ENCODE measurements at places on chromosomes 12 and 14. TPM values are rescaled to one million over a fixed set of nuclear protein-coding genes. Genes with fewer than 3 reads are reported as not detected.
A peak's percentile ranks its signal among the peaks of the same experiment; 100 is the strongest.

GPD1 gene
- total RNA-seq = 0.16 TPM

KCNH3 gene
- 0.16 TPM for total RNA-seq

GRCh38 chr12:19006626-19007137 is 122.9 kb upstream of the PLEKHA5 start:
- DNase-seq = no peak
- H3K36me3 ChIP-seq = no peaks in the 10 kb centered on the region
- H3K4me1 ChIP-seq = peaks cover 12% of the 10 kb centered on the region
- no peak overlapping the region for H3K27ac ChIP-seq
- no peaks in the 10 kb centered on the region for H3K27me3 ChIP-seq
- no peak overlapping the region for H3K4me3 ChIP-seq

- DNase-seq = no peak
- H3K27me3 ChIP-seq = no peaks in the 10 kb centered on the region
- H3K4me1 ChIP-seq = peaks cover 39% of the 10 kb centered on the region
Observed at GRCh38 chr12:88035907-88036289, 6.7 kb upstream of the C12orf50 start.

KIF26A gene
- 15.2 TPM for total RNA-seq

DNA sequence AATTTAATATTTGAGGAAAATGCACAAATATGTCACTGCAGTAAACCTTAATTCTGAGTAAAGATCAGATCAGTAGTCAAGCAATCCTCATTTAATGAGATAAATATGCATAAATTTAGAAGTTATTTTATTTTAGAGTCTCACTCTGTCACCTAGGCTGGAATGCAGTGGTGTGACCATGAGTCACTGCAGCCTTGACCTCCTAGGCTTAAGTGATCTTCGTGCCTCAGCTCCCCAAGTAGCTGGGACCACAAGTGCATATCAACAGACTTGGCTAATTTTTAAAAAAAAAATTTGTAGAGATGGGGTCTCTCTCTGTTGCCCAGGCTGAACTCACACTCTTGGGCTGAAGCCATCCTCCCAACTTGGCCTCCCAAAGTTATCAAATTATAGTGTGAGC is 41.3 kb downstream of the LMO3 start:
- no peak for DNase-seq
- no peak overlapping the region for H3K27ac ChIP-seq
- H3K36me3 ChIP-seq = peaks cover 3% of the 10 kb centered on the region
- H3K4me3 ChIP-seq = no peak overlapping the region

GRCh38 chr14:63867933-63868921 is 15.4 kb downstream of the SYNE2 start:
- no peak for DNase-seq
- H3K4me1 ChIP-seq = peaks cover 6% of the 10 kb centered on the region
- H3K4me3 ChIP-seq = no peak overlapping the region
- H3K27me3 ChIP-seq = no peaks in the 10 kb centered on the region
- H3K36me3 ChIP-seq = no peaks in the 10 kb centered on the region
- no peak overlapping the region for H3K27ac ChIP-seq

DNA sequence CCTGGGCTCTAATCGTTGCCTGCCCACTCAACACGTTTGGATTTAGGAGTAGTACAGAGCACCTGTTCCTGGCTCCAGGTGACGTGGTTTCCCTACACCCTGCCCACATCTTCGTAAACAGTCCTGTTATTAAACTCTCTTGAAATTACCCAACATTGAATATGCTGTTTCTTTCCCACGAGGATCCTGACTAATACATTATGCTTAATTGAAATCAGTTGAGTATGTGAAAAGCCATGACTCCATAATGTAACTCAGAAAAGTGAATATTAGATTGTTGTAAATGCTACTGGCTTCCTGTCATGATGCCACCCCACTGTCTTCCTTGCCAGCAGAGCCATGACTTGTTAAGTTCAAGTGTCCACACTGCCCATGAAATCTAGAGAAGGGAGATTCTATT is 21.6 kb downstream of the AK7 start:
- no peaks in the 10 kb centered on the region for H3K27me3 ChIP-seq
- no peak overlapping the region for H3K27ac ChIP-seq
- no peak for DNase-seq
- no peak overlapping the region for H3K4me3 ChIP-seq

GRCh38 chr12:93571925-93572711 is at the start of gene SOCS2:
Gene SOCS2, plus strand, starts transcription at chr12:93572675. Its CDS starts 223 bp downstream, at chr12:93572898.
- peaks cover 50% of the 10 kb centered on the region for H3K4me1 ChIP-seq
- DNase-seq = peak; percentile 51
- H3K27ac ChIP-seq = peak within 1 kb of the TSS; percentile 98
- H3K27me3 ChIP-seq = peaks cover 32% of the 10 kb centered on the region
- H3K4me3 ChIP-seq = peak within 1 kb of the TSS; percentile 94
- H3K36me3 ChIP-seq = peaks cover 10% of the 10 kb centered on the region

- H3K4me1 ChIP-seq = no peaks in the 10 kb centered on the region
- H3K36me3 ChIP-seq = no peaks in the 10 kb centered on the region
- H3K4me3 ChIP-seq = no peak within 1 kb of the TSS
Observed at GRCh38 chr14:95713596-95714371, at the start of gene TCL1A. Gene TCL1A, minus strand, starts transcription at chr14:95714125. Its CDS starts 59 bp downstream, at chr14:95714066.

DNA sequence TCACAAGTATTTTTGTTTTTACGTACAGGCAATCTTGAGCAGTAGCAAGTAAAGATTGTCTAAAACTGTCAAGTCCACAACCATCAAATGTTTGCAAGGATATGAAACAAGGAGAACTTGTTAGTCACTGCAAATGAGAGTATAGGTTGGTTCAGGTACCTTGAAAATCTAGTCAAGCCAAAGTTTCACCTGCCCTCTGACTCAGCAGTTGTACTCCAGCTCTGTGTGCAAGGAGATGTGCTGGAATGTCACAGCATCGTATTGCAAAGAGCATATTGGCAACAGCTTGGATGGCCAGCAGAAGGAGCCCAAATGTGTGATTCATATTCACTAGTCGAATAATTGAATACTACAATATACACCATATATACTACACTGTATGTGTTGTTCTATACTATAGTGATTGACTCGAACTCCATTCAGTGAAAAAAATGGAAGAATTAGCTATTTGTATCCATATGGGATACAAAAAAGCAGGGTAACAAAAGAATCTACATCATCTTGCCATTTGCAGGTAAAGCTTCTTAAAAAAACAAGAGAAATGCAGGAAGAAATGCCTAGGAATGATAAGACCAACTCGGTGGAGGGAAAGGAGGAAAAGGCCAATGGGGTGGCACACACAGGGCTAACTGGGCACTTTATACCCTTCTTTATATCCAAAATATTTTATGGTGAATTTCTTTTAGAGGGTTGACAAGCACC is 44.0 kb downstream of the EID3 start:
- no peaks in the 10 kb centered on the region for H3K27me3 ChIP-seq
- no peak for DNase-seq
- H3K27ac ChIP-seq = no peak overlapping the region
- H3K4me1 ChIP-seq = no peaks in the 10 kb centered on the region

- H3K27me3 ChIP-seq = no peaks in the 10 kb centered on the region
- H3K4me3 ChIP-seq = no peak overlapping the region
- DNase-seq = no peak
- H3K27ac ChIP-seq = no peak overlapping the region
- H3K4me1 ChIP-seq = no peaks in the 10 kb centered on the region
Observed at GRCh38 chr12:120455302-120455701, 9.1 kb downstream of the GATC start.

DNA sequence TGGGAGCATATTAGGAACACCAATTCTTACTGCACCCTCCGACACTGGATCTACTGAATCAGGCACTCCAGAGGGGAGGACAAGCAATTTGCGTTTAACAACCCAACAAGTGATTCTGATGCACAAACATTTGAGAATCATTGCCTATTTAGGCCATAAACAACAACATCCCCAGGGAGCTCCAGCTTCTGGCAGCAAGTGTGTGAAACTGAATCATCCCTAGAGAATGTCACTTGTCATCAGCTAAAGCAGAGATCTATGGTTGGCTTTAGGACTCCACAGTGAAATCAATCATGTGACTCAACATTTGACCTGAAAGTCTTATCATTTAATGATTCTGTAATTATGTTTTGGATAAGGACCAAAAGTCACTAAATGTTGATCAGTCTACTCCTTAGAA is 505.0 kb upstream of the FLRT2 start:
- no peak overlapping the region for H3K27ac ChIP-seq
- DNase-seq = no peak
- peaks cover 3% of the 10 kb centered on the region for H3K36me3 ChIP-seq
- no peaks in the 10 kb centered on the region for H3K4me1 ChIP-seq

DNA sequence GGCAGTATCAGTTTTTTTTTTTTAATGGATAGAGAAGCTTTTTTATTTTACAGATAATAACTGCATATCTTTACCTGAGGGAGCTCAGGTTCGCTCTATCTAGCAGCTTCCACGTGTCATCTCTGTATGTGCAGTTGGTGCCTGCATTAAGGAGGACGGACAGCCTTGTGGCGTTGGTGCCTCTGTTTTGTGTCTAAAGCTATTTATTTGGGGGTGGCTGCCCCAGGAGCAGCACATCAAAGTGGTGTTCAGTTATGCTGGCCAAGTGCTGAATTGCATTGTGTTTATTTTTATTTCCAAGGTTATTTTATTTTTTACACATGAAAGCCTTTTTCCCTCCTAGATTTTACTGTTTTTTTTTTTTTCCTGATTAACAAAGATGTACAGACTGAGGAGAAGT is 59.7 kb downstream of the RASSF3 start:
- no peak for DNase-seq
- H3K27me3 ChIP-seq = no peaks in the 10 kb centered on the region
- no peak overlapping the region for H3K4me3 ChIP-seq
- H3K4me1 ChIP-seq = peaks cover 56% of the 10 kb centered on the region
- H3K27ac ChIP-seq = no peak overlapping the region

SLC25A47 gene
- total RNA-seq = not detected

DNA sequence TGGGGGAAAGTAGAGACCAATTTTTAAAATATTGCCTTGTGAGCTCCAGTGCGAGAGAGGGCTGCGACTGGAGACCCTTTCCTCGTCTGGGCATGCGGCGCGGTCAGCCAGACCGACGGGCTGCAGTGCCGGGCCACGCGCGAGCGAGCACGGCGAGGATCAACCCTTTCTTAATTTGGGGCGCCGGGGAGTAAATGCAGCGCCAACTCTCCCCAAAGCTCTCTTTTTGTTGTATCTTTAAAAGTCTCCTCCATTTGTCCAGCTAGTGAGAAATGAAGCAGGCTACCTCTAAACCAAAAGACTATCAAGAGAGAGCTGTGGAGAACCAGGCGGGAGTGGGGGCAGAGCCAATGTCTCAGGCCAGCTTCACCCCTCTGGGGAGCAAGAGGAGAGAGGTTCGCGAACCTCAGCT is 1.4 kb downstream of the SIX1 start:
- H3K4me3 ChIP-seq = peak overlapping the region; percentile 73
- H3K36me3 ChIP-seq = no peaks in the 10 kb centered on the region
- peaks cover 27% of the 10 kb centered on the region for H3K4me1 ChIP-seq
- DNase-seq = no peak
- peaks cover 100% of the 10 kb centered on the region for H3K27me3 ChIP-seq

GRCh38 chr12:59186451-59186850 is 266.1 kb upstream of the LRIG3 start:
- H3K27ac ChIP-seq = no peak overlapping the region
- no peaks in the 10 kb centered on the region for H3K27me3 ChIP-seq
- no peak for DNase-seq
- no peaks in the 10 kb centered on the region for H3K36me3 ChIP-seq
- H3K4me1 ChIP-seq = no peaks in the 10 kb centered on the region
- H3K4me3 ChIP-seq = no peak overlapping the region

MAP3K9 gene
- 11.2 TPM for total RNA-seq

DNA sequence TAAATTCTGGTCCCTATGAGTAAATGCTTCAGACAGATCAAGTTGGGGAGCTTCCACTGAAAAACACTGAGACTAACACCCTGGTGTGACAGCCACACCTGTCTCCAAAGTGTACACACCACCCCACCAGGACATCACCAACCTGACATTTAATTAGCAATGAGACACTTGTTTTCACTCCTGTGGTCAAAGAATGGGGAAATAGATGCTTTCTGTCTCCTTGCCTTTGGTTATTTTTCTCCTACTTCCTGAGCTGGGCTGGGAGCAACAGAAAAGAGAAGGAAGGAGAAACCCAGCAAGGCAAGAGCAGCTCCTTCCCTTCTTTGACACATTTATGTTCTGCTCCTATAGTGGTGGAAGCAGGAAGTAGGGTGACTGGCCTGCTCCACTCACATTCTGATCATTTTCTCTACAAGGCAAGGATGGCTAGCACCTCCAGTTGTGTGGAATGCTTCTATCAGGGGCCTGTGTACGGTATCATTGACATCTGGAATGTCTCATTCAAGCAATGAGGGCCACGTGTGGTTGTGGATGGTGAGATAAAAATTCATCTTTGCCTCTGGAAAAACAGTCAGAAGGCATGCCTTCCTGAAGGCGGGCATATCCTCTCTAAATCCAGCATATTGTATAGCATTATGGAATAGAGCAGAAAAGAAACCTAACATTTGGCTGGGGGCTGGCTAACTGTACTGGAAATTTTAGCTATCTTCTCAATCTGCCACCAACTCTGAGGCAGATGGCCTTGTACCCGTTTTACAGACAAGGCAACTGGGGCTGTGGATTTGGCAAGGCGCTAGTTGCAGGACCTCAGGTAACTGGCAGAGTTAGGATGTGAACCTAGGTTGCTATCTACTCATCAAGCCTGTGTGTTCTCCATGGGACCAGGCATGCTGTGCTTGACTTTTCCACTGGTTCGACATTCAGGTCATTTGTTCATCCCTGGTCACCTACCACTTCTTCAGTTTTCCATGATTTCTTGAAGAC is 24.8 kb upstream of the LGALS3 start:
- no peak overlapping the region for H3K4me3 ChIP-seq
- H3K4me1 ChIP-seq = peaks cover 30% of the 10 kb centered on the region
- no peak overlapping the region for H3K27ac ChIP-seq
- H3K36me3 ChIP-seq = peaks cover 5% of the 10 kb centered on the region

KIF21A gene
- 53.6 TPM for total RNA-seq

KLRD1 gene
- total RNA-seq = not detected

DNA sequence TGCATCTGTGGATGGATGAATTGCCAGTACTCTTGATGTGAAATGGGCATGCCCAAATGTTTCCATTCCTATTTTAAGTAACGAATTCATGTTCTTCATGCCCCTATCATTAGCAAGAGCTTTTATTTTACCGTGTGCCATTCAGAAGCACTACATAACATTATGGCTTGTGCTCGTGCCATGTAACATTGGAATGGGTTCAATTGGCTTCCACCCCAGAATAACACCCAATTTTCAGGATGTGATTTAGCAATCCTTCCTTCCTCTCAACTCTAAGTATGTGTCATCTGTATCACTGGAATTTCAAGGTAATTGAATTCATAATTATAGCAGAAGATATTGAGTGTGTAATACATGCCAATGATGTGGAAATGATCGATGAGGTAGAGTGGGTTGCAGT is 145.8 kb upstream of the TMPO start:
- no peak overlapping the region for H3K27ac ChIP-seq
- no peaks in the 10 kb centered on the region for H3K27me3 ChIP-seq
- no peaks in the 10 kb centered on the region for H3K36me3 ChIP-seq
- no peak overlapping the region for H3K4me3 ChIP-seq
- no peak for DNase-seq

Measured in neural crest cell (in vitro differentiated cells).